NCI-H2081 (cell line): ENCODE measurements at places on chromosomes 7 and 10.

DNA sequence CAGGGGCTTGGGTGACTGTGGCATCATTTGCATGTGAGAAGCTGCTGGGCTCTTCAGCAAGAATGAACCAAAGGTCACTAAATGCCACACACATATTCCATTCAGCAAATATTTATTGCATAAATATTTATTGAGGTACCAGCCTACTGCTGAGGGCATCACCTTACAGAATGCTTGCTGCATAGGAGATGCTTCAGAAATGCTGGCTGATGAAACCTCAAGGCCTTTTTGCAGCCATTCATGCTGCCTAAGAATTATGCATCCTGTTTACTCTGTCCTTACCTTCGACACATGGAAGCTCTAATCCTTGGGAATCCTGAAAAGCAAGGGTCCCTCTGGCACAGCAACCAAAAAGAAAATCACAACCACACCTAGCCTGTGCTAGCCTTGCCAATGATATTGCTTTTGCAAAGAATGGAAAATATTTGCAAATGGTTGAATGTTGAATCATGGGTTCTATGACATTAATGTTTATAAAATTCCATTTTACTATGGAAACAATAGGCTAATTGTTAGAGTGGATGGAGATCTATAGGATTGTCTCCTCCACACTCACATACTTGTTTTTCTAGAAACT lies 79.6 kb downstream of the PCGF5 start:
- DNase-seq = no peak

DNA sequence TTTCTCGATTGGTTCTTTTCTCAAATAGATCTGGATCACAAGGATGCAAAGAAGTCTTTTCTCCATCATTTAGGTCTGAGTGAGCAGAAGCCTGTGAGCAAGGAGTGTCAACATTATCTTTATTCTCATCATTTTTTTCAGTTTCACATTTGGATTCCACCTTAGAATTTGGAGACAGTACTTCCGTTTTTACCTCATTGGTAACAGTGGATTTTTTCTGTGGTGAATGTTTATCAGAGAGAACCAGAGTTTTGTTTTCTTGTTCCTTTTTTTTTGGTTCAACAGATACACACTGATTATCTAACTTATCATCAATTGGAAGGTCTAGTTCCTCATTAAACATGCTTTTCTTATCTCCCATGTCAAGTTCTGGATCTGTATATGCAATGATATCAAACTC lies 151.3 kb downstream of the GALNT11 start:
- DNase-seq = no peak

- DNase-seq = no peak
These were observed 46.0 kb downstream of the MKI67 start for GRCh38 chr10:128080231-128080630.

DNA sequence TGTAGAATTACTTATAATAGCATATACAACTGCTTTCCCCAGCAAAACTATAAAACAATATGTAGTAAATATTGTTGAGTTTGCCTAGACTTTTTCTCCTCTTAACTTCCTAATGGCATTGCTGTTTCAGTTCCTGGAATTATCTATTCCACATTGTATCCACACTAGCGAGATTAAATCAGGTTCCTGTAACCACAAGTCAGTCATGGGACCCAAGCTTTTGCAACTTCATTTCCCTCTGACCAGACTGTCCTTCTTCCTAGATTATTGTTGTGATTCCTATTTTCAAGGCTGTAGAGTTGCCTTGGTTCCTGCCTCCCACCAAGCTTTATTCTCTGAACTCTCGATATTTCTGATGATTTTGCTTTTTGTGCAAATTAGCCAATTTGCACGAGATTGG lies 173.3 kb upstream of the ZNF804B start:
- no peak for DNase-seq

DNA sequence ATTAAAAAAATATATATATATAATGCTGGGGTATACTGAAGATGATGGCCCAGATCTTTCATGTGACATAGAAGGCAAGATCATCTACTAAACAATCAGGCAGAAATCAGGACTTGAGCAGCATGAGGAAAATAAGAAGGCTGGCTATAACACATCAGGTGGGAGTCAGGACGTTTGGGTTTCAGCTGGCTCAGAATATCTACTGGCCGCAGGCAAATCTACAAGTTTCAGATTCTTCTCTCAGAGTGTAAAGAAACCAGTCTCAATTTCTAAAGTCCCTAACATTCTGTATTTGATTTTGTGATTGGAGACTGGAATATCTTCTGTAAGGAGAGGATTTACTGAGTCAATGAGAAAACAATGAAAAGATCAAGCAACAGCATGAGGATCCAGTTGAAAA lies 37.7 kb upstream of the FAM3C start:
- no peak for DNase-seq

DNA sequence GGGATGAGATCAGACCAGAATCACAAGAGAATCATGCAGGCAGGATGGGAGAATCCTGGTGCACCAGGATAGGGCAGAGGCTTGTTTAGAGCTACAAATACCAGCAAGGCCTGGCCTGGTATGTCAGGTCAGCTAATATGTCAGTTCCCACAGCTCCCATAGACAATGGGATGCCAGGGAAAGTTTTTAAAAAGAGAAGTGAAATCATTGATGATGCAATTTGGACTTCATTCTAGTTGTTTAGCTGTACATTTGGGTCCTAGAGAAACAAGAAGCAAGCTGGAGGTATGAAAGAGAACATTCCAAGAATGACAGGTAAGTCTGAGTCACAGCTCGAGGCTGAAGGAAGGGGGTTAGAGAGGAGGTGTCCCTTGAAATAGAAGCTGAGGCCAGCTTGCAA lies 45.2 kb downstream of the GPR141 start:
- no peak for DNase-seq
